NCI-H2081 (cell line): ENCODE measurements at places on chromosomes 6 and 20.

- peak; percentile 54 for DNase-seq
Measured at GRCh38 chr6:137313928-137314855, 95.0 kb upstream of the IFNGR1 start.

DNA sequence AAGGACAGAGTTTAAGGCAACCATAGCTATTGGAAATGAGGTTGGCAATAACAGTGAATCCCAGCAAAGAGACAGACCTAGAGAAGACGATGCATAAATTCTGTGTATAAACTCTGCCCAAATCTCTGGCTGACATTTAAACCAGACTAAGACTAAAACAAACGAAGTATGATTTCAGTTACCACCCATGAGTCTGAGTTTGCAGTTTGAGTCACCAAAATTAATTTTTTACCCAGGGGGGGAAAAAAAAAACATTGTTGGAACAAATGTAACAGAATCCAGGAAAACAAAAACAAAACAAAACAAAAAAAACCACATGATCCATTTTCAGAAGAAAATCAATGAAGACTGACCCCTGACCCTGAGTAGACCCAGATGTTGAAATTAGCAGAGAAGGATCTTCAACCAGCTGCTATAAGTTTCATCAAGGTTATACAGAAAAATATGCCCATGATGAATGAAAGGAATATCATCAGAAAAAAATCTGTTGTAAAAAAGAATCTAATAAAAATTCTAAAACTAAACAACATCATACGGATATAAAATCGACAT is 190.8 kb downstream of the GMDS start:
- no peak for DNase-seq

GRCh38 chr6:26170181-26170580 is 83.0 kb downstream of the HFE start:
- DNase-seq, result peak; percentile 20

DNA sequence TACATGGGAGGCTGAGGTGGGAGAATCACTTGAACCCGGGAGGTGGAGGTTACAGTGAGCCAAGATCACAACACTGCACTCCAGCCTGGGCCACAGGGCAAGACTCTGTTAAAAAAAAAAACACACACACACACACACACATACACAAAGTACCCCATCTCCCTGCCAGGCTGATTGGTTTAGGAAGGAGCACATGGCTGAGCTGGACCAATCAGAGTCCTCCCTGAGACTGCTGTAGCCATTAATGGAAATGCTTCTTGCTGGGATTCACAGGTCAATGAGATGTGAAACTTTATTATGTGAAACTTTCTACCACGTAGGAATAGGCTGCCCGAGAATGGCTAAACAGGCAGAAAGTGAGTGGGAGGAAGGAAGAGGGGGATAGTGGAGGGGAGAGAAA is 2.9 kb downstream of the TREM1 start:
- DNase-seq, result no peak

- no peak for DNase-seq
Measured at GRCh38 chr20:61178551-61179071, 73.5 kb upstream of the CDH4 start.

- DNase-seq, result no peak
Measured at GRCh38 chr6:15305496-15305895, 59.6 kb downstream of the JARID2 start.

DNA sequence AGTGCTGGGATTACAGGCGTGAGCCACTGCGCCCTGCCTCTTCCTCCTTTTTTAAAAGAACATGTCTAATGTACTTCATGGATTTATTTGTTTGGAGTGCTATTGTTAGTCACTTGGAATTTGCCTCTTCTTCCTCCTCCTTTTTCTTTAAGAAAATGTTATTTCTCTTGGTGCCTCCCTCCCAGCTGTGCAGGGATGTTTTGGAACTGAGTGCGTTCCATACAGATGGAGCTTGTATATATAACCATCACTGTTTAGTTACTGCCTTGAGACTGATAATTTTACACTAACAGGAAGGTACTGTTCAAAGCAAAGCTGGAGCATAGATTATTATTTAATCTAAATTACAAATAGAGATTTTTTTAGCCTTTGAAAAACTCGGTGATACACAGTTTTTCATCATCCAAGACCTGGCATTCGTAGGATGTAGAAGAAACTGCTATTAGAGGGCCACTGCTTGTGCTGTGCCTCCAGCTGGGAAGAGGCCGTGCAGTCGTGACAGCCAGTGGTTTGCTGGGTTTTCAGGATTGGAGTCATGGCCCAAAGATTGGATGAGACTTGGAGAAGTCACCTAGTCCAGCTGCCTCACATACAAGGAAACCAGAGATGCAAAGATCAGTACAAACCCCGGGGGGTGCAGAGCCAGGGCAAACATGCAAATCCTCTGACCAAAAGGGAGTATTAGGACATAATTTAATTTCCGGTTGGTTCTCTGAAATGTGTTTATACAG is 123.1 kb downstream of the PLEKHG1 start:
- DNase-seq, result no peak

GRCh38 chr6:70151616-70152015 is 151.3 kb downstream of the COL9A1 start:
- no peak for DNase-seq

DNA sequence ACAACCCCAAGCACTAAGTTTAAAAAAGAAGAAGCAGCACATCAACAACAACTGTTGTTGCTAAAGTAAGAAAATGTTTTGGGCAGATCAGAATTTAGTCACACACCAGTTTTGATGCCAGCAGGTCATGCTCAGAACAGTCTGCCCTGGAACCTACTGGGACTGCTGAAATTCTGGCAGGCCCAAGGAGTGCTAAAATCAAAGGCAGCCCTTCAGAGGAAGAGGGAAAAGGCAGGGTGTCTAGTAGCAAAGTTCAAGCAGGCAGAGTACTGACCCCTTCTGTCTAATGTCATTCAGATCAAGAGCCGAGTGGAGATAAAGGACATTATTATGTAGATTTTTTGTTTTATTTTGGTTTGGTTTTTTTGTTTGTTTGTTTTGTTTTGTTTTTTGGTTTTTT is 96.6 kb upstream of the LOC128125822 start:
- DNase-seq, result no peak

- no peak for DNase-seq
Measured at GRCh38 chr20:47960277-47960676, 175.0 kb upstream of the SULF2 start.

GRCh38 chr20:32886652-32887051 is 27.9 kb downstream of the EFCAB8 start:
- no peak for DNase-seq

DNA sequence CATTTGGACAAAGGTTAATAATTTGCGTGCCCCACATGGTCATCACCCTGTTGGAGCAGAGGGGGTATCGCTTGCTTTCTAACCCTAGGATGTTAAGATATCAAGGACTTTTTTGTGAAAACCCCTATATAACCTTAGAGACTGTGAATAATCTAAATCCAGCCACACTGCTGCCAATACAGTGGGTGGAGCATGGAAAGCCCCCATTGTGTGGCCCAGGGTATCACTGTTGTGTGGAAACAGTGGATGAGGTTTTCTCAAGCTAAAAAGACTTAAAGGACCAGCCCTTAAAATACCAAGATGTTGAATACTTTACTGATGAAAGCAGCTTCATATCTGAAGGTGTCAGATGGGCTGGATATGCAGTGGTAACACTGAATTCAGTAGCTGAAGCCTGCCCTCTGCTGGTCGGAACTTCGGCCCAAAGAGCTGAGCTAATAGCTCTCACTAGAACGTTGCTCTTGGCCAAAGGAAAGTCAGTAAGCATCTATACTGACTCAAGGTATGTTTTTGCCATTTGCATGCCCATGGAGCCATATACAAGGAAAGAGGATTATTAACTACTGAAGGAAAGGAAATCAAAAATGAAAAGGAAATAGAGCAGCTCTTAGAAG is 695.2 kb downstream of the PHF3 start:
- peak; percentile 77 for DNase-seq

DNA sequence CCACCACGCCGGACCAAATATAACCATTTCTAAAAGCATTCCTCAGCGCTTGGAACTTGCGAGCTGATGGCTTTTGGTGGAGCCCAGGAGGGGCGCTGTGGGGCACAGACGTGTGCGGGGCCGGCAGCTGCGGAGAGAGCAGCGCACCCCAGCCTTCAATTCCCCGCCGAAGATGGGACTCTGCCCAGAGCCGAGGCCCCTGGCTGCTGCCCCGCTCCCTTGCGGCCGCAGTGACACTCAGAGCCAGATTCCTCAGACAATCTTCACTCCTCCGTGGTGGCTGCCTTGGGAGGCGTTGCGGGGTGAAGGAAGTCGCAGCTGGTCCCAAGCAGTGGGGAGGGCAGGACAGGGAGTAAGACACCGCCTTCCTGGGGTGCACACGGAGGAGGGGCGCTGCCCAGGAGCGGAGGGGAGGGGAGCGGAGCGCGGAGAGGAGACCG is 87.7 kb downstream of the TMEM242 start:
- DNase-seq, result no peak

- DNase-seq, result no peak
Measured at GRCh38 chr6:14312587-14312986, 195.0 kb downstream of the CD83 start.

DNA sequence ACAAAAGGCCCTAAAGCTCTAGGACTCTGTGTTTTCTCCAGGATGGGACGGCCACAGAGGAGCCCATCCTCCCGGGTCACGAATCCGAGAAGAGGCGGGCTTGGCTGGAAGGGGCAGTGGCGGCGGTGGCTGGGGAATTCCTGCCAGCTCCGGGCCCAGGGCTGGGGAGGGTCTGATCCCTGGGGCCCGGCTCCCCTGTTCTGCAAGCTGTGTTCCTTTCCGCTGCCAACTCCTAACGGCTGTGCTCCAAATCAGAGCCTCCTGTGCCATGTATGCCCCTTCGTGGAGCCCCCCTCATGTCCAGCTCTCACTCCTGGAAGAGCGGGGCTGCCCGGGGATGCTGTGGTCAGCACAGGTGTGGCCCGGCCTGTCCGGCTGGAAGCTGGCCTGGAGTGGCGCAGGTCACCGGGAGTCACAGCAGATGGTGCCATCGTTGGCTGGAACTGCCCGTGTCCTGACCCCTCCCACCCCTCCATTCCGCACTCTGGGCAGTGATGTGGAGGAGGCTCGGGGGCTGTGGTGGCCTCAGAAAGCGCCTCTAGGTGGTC is 88.2 kb upstream of the MPC1 start:
- no peak for DNase-seq
